ENCODE measurements at places on chromosomes 11 and 22.

DNA sequence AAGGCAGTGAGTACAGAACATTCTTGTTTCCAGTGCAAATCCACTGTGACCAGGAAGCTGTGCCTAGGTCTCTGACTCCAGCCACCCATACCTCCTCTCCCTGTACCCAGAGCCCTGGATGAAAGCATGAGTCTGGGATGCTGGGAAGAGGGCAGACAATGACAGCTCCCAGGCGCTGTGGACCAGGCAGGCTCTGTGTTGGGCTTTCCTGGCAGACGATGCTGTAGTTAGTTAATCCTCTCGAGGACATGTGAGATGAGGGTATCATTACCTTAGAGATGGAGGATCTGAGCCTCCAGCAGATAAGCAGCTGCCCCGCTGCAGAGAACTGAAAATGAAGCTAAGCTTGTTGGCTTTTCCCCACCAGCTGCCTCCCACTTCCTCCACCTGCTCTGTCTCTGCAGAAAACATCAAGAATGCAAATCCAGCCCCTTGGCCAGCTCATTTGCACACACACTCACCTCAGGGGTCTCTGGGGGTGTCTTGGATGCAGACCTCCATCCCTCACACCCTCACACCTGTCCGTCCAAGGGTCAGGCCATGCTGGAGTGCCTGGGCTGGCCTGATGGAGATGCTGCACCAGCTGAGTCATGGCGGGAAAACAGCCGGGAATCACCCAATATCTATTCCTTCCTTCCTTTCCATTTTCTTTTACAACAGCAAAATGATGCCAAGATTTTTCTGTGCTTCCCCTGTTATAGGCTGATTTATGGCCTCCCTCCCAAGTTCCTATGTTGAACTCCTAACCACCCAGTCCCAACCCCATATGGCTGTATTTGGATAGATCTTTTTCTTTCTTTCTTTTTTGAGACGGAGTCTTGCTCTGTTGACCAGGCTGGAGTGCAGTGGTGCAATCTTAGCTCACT lies 94.9 kb upstream of the SEPTIN5 start:
- no peak for DNase-seq

- DNase-seq, result no peak
Observed at GRCh38 chr22:30453731-30454510, 17.9 kb downstream of the SEC14L3 start.

DNA sequence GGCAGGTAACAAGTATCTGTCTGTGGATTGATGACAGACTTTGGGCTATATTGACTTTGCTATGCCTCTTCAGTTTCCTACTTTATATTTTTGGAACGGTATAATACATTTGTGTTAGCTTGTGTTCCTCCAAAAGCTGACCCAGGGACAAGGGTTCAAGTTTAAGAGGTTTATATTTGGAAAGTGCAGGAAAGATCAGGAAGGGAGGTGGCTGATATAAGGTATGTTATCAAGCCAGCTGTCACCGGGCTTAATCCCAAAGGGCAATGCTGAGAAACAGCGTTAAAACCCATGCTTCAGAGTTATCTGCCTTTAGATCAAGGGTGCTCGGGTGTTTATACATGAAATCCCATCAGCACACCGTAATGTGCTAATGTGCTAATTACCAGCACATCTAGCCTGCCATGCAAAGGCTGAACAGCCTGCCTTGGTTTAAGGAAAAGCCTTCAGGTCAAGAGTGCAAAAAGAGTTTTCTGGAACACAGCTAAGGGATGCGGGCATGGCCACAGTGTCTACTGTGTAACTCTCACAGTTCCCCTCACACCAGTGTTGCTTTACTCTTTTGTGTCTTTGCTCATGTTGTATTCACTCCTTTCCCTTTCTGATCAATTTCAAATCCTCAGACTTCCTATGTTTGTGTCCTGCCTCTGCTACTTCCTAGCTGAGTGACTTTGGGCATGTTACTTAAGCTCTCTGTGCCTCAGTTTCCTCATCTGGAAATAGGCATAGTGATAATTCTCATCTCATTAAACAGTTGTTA lies 77.5 kb downstream of the BDNF start:
- no peak for DNase-seq

- DNase-seq, result peak; percentile 24
Observed at GRCh38 chr22:20128902-20129746, 2.5 kb upstream of the ZDHHC8 start.

GRCh38 chr11:123624974-123625373 lies 29.4 kb downstream of the SCN3B start:
- no peak for DNase-seq

DNA sequence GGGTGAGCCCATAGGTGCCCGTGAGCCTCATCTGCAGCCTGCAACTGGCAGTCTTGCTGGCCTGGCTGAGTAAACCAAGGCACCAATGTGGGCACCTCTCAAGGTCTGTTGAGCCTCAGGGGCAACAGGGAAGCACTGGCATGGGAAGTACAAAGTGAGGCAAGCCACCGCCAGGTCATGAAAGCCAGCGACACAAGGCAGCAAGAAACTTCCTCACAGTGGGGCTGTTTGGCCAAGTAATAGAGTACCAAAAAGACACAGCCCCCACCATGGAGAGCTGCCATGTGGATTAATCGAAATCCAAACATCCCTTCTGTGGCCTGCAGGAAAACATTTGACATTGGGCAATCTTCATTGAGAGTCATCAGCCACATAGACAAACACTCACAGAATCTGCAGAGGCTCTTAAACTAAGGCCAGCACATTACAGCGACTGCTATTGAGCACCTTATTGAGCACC lies 43.6 kb upstream of the FIBIN start:
- no peak for DNase-seq

GRCh38 chr11:130721023-130721681 lies 195.1 kb downstream of the SNX19 start:
- no peak for DNase-seq

GRCh38 chr11:45156201-45156600 lies 9.8 kb downstream of the PRDM11 start:
- DNase-seq, result no peak

DNA sequence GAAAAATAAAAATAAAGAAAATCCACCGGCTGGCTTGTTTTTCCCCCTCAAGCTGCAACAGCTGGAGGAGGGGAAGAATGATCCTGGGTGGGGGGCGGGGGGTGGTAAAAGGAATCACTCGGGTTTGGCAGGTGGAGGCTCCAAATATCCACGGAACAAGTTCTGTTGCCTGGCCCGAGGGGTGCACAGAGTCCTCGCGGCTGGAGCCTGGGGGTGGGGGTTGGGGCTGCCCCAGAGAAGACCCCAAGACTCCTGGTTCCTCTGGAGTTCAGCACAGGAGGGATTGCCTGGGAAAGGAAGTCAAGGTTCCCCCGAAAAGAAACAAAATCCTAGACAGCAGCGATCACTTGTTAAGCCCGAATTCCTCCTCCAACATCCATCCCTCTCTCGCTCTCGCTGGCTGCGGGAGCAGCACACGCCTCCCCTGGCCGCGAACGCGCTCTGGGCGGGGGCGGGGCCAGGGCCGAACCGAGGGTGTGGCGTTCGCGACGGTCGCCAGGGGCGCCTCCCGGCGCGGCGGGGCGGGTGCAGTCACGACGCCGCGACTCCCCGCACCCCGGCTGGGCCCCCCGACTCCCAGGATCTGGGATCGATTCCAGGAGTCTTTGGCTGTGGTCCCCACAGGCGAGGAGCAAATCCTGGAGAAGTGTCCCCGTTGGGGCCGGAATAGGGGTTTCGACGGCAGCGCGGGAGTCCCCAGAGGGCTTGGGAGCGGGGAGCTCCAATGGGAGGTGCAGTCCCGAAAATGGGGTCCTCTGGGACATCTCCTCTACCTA lies at the start of gene KCNA4:
Gene KCNA4 (minus strand): TSS at position 443 of the 776 bp plus-strand sequence. CDS start 4,352 bp downstream, outside the sequence.
- DNase-seq, result no peak

DNA sequence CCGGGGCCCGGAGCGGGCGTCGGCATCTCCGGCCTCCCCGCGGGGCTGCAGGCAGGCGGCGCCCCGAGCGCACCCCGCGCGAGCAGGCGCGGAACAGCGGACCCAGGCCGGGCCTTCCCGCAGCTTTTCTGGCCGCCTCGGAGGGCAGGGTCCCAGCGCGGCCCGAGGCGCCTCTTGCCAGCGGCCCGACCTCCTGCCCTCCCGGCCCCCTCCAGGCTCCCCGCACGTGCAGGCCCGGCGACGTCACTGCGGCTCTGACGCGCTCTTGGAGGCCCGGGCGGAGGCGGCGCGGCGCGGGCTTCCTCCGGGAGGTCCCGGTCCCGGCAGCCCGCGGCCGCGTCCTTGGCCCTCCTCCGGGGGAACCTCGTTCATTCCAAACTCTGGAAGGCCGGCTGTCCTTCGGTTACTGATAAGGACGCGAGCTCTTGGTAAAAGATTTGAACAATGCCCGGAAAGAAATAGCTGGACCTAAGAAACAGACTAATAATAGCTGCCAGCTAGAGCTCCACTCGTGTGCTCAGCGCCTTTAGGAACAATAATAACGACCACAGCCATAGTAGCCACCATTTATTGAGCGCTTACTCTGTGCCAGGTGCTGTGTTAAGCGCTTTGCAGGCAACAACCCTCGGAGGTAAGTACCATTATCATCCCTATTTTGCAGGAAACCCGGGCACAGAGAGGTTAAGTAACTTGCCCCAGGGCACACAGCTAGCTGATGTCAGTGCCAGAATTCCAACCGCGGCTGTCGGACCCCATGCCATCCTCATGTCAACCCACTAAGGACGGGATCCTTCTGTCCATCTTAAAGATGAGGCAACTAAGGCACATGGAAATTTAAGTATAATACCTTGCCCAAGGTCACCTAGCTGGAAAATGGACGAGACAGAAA lies 39.1 kb upstream of the CREB3L1 start:
- DNase-seq, result no peak

DNA sequence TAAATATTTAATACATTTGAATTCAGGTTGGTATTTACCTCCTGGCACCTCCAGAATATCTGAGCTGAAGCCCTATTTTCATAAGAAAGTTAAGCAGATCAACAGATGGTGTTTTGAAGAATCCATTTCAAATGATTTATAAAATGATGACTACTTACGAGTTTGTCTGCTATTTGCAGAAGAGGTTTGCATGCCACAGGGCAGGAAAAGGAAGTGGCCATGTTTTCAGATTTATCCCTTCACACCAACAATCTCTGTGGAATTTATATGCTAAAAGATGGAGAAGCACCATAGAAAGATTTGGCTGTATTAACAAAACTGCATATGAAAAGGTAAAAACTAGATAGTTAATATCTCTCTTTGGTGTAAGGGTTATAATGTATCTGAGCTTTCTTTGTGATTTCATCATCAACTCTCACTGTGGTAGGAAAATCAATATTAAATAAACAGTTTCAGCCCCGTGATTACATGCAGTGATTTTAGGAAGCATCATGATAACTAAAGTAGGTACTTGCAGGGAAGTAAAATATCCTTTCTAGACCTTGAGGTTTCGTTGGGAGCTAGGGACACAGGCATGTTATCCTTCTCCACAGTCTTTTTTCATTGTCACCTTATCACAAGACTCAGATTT lies 2.6 kb downstream of the BMAL1 start:
- no peak for DNase-seq

DNA sequence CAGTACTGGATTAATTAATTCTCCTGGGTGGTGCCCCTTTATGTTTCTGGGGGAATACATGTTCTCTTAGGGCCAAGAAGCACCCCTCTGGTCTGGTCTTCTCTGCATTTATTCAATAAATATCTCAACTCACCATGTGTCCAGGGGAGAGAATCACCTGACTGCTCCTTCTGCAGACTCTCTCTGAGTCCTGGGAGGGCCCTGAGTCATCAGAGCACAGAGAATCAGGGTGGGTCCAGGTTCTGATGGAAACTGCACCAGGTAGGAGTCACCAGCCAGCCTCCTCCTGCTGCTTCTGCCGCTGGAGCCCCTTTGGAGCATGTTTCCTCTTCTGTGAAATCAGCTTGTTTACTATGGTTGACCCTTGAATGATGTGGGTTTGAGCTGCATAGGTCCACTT lies 107.7 kb upstream of the PLET1 start:
- no peak for DNase-seq

DNA sequence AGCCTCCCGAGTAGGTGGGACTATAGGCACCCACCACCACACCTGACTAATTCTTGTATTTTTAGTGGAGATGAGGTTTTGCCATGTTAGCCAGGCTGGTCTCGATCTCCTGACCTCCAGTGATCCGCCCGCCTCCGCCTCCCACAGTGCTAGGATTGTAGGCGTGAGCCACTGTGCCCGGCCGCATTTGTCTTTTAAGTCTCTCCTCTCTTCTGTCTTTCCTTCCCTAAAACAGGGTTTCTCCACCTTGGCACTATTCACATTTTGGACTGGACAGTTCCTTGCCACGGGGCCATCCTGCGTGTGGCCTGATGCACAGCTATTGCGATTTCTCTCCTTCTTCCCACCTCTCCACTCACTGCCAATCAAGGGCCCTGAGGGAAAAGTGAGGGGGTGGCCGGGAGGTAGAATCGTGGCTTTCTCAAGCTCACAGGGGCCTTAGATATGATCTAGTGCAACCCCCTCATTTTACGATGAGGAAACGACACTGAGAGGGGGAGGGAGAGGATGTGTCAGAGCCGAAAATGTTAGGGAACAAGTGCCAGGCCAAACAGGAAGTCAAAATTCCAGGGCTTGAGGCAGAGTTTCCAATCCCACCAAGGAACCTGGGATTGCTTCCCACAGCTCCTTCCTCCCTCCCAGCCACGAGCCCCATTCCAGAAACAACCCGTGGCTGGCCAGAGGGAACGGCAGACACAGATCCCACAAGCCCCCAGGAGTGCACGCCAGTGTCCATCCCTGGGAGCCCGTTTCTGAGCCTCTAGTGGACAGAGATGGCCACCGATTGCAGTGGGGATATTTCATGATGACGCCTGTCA lies 21.2 kb downstream of the SCGB1A1 start:
- DNase-seq, result no peak

DNA sequence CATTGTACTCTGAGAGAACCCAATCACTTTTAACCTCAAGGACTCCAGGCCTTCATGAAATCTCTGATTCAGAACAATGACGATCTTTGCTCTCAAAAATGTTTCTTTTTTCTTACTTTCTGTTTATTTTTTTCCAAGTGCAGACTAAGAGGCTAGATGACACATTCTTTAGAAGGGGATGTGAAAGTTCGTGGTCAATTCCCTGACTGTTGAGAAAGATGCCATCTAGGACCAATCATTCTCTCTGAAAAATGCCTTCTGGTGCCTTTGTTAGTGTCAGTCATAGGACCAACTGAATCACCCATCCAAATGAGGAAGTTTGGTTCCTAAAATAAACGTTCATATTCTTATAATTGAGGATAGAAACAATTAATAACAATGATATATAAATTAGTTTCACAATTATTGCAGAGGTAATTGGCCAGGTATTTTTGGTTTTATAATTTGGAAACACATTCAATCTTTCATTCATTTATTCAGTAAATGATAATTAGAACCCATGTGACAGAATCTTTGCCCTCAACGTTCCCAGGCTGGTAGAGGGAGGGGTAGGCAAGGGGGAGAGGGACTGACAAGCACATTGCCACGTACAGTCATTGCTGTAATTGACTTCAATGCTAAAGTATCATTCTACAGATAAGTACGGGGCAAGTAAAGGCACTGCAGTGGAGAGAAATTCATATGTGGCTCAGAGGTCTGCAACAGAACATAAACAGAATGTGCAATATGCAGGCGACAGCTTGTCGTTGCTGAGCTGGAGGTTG lies 333.4 kb upstream of the MPPED2 start:
- no peak for DNase-seq

- no peak for DNase-seq
Observed at GRCh38 chr11:110095554-110095953, 2.4 kb downstream of the ZC3H12C start.

- no peak for DNase-seq
Observed at GRCh38 chr11:61370349-61371005, 8.3 kb downstream of the TMEM138 start.

GRCh38 chr11:67372993-67373647 lies at the start of gene CLCF1:
TSS of gene CLCF1 (minus strand) at chr11:67373598. CDS start at chr11:67373539, 59 bp downstream.
- DNase-seq, result no peak

- DNase-seq, result no peak
Observed at GRCh38 chr11:57116654-57117053, 65.1 kb upstream of the LRRC55 start.
